ENCODE measurements at places on chromosomes 2 and 18.

- DNase-seq, result peak; percentile 71
Observed at GRCh38 chr2:186205254-186205911, 280.7 kb upstream of the ZC3H15 start.

DNA sequence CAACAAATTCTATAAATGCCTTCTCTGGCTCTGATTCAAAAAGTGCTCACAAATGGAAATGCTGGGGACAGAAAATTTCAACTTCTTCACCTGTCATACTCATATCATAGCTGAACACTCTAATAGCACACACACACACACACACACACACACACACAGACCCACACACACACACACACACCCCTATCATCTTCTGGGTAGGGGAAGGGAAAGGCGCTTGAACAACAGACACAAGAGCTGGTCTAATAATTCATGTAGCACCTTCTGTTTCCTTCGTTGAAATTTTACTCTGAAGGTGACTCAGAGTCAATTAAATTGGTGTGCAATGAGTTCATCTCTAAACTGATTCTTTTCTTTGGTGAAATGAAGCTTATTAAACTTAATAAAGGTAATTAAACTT is 32.9 kb downstream of the CD28 start:
- no peak for DNase-seq

GRCh38 chr2:134352844-134353243 is 99.0 kb downstream of the MGAT5 start:
- no peak for DNase-seq

GRCh38 chr2:10566018-10566417 is 117.9 kb upstream of the ODC1 start:
- no peak for DNase-seq

DNA sequence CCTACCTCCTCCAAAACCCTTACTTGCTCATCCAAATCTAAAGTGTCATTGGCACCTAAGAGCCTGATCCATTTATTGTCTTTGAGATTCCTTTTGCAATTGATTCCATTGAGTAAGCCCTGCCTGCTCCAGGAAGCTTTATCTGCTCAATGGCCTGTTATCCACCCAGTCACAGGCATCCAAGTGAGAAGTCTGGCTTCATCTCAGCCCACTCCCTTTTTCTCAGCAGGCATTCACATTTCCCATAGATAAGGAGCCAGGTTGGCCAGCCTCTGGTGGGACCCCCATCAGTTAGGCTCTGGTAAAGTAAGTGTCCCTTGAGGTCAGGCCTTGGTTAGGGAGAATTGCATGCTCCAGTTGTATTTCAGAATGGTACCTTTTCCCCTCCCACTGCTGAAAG is 396.2 kb upstream of the ST6GAL2 start:
- DNase-seq, result no peak

DNA sequence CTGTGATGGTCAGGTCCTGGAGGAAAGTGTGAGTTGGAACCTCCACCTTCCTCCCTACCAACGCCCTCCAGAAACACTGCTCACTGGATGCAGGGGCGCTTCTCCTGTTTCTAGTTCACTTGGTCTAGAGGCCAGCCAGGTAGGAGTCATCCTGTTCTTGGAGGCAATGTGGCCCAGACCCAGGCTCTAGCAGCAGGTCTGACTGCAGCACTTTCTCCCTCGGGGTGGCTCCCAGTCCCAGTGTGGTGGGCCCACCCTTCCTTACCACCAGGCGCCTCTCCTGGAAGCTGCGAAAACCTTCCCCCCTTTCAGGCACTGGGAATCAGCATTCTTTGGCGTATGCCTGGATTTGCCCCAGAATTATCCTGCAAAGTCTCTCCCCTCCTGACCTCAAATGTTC is 292.8 kb downstream of the SOX11 start:
- no peak for DNase-seq

DNA sequence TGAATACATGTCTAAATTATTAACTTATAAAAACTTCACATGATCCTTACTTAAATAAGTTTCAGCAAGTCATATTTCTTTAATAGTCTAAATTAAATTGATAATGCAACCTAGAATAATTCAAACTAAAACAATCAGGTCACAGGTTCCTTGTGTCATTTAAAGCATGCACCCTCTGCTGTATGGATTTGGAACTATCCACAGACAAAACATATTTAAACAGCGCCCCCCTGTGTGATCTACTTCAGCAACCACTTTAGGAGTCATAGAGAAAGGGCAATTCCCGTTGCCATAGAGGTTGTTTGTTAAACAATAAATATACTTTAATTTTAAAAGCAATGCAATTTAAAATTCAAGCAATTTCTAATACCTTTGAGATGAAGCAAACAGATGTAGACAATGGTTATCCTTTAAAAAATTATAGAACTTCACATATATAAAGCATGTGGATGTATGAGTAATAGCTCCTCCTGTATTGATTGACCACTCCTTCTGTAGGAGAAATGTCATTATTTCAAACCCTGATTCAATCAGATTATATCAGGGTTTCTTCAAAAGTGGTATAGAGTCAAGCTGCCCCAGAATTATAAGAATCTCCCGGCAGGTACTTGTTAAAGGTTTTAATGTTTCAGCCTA is 21.2 kb downstream of the GRB14 start:
- peak; percentile 36 for DNase-seq

DNA sequence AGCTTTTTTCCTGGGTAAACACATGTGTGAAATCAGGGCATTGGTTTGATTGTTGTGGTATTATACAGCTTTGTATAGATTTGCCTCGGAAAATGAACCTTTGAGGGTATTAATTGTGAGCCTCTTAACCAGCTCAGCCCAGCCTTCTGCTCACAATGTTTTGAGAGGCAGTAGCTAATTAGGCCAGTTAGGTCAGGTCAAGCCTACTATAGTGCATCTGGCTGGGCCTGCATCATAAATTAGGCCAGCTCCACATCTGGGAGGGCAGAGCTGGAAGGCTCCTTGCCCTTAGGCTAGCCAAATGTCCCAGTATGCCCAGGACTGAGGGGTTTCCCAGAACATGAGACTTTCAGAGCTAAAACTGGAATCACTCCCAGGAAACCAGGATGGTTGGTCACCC is 43.0 kb downstream of the LRATD1 start:
- DNase-seq, result no peak
